Stimulated activated CD4-positive, alpha-beta T cell treated with anti-CD3 and anti-CD28 coated beads, Interleukin-4, amount 100 ng/mL, for 24 hours (primary cell): ENCODE measurements at places on chromosomes 6 and 20.

DNA sequence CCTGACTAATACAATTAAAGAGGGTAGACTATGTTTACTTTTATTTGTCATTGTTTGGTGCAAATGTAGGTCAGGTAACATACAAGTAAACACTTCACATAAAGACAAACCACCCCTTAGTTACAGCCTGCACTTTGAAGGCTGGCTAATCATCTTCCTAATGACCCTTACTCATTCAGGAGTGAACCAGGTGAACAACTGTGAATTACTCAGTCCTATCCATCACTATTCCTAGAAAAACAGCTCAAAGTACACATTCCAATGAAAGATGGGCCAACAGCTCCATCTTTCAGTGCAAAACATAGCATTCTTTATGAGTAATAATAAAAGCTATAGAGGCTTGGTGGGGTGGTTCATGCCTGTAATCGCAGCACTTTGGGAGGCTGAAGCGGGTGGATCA lies 78.2 kb downstream of the FRK start:
- no peak for DNase-seq

- no peak for DNase-seq
Measured at GRCh38 chr20:45826381-45827019, 612 bp downstream of the TNNC2 start.

GRCh38 chr20:24102749-24103333 lies 114.3 kb upstream of the GGTLC1 start:
- DNase-seq = no peak

- DNase-seq = no peak
Measured at GRCh38 chr20:43853918-43854317, 60.7 kb upstream of the TOX2 start.

DNA sequence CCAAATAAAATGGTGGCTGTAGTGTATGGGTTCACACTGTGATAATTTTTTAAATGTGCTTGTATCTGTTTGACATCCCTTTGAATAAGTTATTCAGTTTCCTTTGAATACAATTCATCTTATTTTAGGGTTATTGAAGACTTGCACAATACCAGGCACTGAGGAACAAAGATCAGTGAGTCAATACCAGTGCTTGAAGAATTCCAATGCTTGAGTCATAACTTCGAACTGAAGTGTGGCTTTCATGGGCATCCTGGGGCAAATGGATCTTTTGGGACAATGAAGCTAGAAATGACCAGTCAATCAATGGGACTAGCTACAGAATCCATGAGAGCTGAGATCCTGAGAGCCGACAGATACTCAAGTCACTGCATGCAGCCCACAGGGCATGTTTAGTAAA lies 349.9 kb upstream of the FLRT3 start:
- no peak for DNase-seq
